ENCODE measurements at places on chromosomes 2 and 18.

DNA sequence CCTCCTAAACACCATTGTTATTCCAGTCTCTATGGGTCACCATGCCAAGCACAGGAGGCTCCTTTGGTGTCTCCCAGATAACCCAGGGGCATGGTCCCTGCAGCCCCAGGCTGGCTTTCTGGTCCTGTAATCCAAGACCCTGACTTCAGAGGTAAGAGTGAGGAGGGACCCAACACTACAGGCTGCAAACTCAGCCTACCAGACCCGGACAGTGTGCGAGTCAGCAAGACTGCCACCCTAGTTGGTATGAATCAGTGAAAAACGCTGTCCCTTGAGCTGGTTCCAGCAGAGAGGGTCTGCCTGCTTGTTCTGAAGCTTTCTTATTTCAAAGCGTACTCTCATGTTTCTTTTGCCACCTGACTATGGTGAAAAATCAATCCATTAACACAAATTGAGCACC is 47.6 kb upstream of the ZFP36L2 start:
- no peak for DNase-seq

DNA sequence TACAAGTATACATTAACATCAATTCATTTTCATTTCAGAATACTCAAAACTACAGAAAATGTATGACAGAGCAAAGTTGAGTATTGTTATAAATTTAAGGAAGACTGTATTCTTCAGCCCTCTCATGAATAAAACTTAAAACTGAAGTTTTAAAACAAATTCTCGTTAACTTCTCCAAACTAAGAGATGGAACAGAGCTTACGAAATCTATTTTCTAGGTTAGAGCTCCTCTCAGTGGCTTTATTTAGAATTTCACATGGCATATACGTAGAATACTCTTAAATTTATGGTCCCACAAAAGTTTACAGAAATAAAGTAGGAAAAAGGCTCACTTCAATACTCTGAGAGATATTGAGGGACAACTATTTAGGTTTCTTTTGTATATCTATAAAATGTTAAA is 612.1 kb downstream of the KCNJ3 start:
- DNase-seq: peak; percentile 15

- no peak for DNase-seq
These were observed 200.8 kb downstream of the PLCL1 start for GRCh38 chr2:198004921-198005829.

DNA sequence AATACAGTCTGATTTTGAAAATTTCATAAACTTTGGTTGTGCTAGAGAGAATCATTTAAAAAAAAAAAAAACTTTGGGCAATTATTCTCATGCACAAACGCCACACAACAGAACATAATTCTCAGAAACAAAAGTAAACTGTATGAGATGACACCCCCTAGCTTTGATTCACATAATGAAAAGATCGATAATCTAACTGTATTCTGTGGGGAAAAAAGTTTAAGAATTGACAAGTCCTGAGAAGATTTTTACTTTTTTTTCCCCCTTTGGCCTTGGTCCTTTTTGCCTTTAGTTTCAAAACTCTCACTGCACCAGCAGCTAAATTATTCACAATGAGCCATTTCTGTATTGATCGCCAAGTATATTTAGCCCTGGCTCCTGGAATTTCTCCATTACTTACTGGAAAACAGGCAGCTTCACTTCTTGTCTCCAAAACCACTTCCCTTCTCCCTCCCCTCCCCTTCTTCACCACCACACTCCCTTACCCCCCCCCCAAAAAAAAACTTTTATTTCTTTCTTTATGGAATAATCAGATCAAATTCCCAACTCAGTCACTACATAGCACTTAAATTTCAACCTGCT is 2.0 kb downstream of the IKZF2 start:
- peak; percentile 14 for DNase-seq

GRCh38 chr2:26942543-26943295 is 27.7 kb upstream of the MAPRE3 start:
- DNase-seq: peak; percentile 86
